Astrocyte (in vitro differentiated cells and primary cell): ENCODE measurements at places on chromosomes 11 and 22. TPM values are rescaled to one million over a fixed set of nuclear protein-coding genes. Genes with fewer than 3 reads are reported as not detected.

- peak; percentile 11 for DNase-seq
Observed at GRCh38 chr11:24413391-24413790, 83.5 kb upstream of the LUZP2 start.

CCDC188 gene
- not detected in 2 replicates for total RNA-seq

DNA sequence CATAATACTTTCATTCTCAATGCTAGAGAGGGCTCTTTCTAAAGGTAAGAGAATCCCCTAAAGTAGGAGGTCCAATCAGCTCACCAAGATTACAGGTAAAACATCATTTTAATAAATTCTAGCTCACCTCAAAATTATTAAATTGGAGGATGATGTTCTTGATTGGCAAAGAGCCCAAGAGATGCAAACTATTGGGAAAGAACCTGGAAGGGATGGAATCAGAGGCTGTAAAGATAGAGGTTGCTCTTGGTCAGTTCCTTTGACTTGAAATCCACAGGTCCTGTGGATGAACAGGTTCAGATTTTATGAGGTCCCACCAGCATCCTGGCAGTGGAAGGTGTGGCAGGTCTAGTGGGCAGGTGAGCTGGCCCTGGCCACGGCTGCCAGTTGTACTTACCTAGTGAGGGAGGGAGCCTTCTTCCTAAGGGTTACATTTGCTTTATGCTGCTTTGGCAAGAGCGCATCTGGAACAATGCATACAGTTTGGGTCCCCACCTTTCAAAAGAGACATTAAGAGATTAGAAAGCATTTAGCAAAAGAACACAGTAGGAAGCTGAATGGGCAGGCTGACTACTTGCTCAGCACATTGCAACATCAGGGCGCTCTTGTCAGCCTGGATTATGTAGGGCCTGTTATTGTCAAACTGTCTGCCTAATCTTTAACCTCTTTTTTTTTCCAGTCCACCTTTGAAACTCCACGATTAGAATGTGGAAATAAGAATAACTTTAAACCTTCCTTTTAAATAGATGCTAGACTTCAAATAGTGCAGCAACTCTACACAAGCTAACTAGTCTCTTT lies 97.0 kb downstream of the RDX start:
- no peak for DNase-seq

DNA sequence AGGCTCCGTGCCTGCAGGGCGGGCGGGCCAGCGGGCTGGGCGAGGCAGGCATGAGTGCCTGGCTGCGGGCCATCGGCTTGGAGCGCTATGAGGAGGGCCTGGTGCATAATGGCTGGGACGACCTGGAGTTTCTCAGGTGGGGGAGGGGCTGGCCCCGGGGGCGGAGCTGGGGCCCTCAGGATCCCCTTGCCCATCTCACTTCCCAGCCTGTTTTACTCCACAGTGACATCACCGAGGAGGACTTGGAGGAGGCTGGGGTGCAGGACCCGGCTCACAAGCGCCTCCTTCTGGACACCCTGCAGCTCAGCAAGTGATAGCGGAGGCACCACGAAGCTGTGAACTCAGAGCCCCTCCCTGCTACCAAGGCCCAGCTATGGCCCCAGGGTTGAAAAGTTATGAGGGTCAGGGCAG lies 5.9 kb downstream of the PHOX2A start:
- peak; percentile 45 for DNase-seq

- peak; percentile 60 for DNase-seq
Observed at GRCh38 chr11:41613326-41613725, 153.9 kb upstream of the LRRC4C start.

PATE2 gene
- total RNA-seq = 0.16 TPM in 1 of 2 replicates, not detected in the other

GRCh38 chr22:50162391-50162956 lies 8.1 kb upstream of the PANX2 start:
- no peak for DNase-seq

DNA sequence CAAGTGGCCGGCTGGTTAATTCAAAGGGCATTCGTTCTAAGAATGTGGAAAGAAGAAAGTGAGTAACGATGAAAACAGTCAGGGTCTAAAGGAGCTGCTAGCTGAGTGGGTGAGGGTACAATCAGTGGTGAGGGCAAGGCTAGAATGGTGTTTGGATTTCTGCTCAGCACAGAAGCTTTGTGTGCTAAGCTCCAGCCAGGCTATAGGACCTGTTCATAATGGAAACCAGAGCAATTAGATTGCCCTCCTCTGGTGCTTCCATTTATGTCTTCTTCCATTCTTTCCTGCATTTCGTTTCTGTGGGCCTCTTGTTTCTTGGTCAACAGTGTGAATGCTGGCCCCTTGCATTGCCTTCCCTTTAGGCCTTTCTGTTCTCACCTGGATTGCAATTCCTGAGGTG lies 572.9 kb upstream of the CHORDC1 start:
- DNase-seq = no peak

- DNase-seq = no peak
Observed at GRCh38 chr11:8102965-8103364, 22.0 kb downstream of the TUB start.

GRCh38 chr11:102940714-102941588 lies 14.6 kb downstream of the MMP13 start:
- DNase-seq = peak; percentile 46

GRCh38 chr11:94153320-94153719 lies 24.7 kb downstream of the PANX1 start:
- DNase-seq = no peak

ENTHD1 gene
- total RNA-seq = not detected in 2 replicates

DNA sequence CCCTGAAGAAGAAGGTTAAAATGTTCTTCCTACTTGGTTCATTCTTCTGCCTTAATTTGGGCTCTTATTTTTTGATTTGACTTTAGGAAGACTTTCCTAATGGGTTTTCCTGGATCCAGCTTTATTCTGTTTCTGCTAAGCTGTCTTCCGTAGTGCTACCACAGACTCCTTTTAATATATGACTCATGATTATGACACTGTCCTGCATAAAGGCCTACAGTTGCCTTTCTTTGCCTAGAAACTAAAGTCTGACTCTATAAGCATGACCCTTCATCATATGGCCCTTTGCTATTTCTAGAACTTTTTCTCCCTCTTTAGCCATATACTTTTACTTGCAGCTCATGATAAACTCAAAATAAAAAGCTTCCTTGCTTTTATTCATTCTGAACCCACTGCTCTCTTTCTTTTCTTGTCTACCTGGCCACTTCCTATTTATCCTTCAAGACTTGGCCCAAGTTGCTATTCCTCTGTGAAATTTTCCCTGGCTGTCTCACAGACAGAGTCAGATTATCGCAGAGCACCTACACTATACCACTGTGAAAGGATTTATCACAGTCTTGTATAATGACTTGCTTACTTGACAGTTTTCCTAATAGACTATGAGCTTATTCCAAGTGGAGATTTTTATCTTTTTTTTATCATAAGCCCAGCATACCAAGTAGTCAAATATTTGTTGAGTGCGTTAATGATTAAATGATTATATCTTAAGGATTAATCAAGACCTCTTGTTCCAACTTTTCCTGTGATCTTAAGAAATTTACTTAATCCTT lies 24.7 kb downstream of the TBCEL start:
- peak; percentile 33 for DNase-seq

CELSR1 gene
- total RNA-seq = 27.6 and 38.5 TPM in 2 replicates

IFTAP gene
- 17.3 and 21.3 TPM in 2 replicates for total RNA-seq

OPCML gene
- total RNA-seq = 7.9 and 12.7 TPM in 2 replicates

DNA sequence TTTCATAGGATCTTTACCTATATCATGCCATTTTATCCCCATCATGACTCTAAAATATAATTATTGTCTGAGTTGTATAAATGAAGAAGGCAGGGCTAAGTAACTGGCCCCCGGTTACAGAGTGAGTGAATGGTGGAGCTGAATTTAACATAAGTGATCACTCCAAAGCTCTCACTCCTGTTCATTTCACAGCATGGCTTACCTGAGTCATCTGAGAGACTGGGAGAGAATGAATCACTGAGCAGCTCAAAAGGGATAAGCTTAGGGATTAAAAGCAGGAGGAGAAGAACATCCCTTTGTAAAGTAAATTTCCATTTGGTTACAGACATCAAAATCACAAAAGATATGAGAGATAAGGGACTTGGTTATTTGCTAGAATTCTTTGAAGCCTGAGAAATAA lies 294.0 kb upstream of the CTSC start:
- DNase-seq = peak; percentile 20

CDC45 gene
- 1.3 and 2.1 TPM in 2 replicates for total RNA-seq

GRCh38 chr11:33552756-33553155 lies 147.9 kb downstream of the C11orf91 start:
- peak; percentile 68 for DNase-seq

DNA sequence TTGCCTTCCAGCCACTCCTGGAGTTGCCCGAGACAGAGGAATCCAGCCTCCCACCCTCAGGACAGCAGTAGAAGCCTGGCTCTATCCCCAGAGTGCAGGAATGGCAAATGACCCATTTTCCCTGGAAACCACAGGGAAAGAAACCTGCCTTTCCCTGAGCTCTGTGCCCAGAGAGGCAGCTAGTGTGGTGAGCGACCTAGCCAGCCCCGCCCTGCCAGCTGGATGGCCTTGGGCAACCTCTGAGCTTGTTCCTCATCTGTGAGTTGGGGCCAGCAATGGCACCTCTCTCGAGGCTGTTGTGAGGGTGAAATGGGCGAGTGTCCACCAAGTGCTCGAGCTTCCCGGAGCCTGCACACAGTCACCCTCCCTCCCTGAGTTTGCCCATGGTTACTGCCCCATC lies 3.7 kb downstream of the OMP start:
- peak; percentile 17 for DNase-seq
